ENCODE measurements at places on chromosomes 13 and 19.

DNA sequence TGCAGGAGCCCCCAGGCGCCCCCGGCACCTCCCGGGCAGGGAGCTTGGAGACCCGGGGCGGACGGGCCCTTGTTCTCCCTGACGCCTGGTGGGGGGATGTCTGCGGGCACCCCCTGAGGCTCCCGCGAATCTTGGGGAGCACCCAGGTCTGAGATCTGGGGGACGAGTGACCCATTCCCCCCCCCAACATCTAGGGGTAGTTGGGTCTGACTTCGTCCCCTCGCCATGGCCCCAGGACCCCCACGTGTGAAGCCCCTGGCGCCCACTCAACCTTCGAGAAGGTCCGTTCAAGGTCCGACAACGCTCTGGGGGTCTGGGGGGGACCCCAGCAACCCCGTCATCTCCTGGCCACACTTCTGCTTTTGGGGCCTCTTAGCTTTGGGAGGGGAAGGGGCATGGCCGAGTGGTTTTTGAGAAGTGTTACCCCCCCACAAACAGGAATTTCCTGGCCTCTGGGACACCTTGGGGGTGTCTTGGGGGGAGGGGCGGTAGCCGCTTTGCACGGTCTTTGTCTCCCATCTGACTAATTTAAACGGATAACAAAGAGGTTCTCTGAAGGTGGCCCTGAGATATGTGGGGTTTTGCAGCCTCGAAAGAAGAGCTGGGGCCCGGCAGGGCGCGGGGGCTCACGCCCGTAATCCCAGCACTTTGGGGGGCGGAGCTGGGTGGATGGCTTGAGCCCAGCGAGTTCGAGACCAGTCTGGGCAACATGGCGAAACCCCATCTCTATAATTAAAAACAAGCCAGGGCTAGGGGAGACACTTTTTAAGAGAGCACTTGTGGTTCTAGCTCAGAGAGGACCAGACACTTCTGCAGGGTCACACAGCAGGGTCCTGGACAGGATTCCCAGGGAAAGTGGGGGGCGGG lies 608 bp downstream of the CNN2 start:
- peak; percentile 17 for DNase-seq

- DNase-seq = no peak
Measured at GRCh38 chr13:79191501-79191900, 214.6 kb downstream of the RBM26 start.

GRCh38 chr13:30744056-30744680 lies 8.8 kb downstream of the ALOX5AP start:
- DNase-seq = peak; percentile 88

- no peak for DNase-seq
Measured at GRCh38 chr13:102267191-102267590, 134.7 kb downstream of the FGF14 start.

- DNase-seq = no peak
Measured at GRCh38 chr13:71090990-71091389, 776.0 kb downstream of the DACH1 start.

DNA sequence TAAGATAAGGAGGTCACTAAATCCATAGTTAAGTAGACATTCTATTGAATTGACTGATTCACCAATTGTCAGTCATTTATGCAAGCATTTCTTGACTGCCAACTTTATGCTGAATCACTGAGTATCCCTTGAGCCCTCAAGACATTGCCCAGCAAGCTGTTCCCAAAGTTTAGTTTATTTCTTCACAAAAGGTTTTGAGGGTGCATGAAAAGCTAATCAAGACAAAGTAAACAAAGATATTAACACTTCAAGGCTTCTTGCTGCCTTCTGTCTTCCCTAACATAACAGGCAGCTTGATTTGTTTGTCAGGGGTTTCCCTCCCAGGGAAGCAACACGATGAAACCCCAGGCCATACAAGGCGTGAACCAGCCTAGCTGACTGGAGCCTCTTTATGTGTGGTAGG lies 374.4 kb downstream of the SPRY2 start:
- DNase-seq = no peak

GRCh38 chr19:6683971-6684370 lies 14.0 kb upstream of the TNFSF14 start:
- DNase-seq = no peak

DNA sequence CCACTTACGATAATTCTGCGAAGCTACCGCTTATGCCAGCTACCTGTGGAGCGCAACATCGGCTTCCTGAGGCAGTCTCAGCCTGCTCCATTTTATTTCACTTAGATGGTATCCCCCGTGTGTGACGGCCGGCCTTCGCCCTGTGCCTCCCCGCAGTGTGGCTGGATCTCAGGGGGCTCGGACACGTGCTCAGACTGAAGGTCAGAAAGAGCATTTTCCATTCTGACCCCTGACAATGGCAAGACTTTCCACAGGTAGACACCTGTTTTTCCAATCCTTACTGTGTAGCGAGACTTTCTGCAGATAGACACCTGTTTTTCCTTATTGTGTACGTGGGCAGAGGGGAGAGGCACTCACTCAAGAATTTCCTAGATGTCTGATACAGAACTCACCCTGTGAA lies 52.7 kb downstream of the ATP11A start:
- no peak for DNase-seq

DNA sequence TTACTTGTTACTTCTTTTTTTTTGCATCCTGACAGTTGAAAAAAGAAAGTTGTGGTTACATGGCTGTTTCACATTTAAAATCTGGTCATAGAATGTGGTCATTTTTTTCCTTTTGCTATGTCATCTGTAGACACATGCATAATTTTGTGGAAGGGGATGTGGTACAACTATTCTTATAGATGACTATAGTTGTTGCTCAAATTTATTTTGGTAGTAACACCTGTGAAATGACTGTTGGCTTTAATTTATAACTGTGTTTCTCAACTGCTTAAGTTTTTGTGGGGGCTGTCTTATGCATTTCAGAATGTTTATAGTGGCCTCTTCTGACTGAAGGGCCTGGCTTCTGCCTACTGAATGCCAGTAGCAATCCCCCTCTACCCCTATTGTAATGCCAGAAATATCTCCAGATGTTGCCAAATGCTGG lies 130.5 kb downstream of the PAN3 start:
- no peak for DNase-seq

DNA sequence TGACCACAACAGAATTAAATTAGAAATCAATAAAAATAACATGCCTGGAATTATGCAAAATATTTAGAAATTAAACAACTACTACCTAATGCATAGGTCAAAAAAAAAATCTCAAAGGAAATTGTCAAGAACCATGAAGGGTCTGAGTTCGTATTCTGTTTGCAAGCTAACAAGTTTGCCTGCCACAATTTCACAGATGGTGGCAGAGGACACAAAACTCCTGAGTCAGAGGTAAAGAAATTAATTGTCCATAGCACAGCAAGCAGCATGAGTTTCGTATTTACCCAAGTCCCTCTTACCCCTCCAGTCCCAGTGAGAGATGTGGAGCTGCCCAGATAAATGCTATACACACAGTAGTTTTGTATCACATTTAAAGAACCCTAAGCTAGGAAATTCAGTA lies 675.9 kb downstream of the UQCRFS1 start:
- DNase-seq = no peak

DNA sequence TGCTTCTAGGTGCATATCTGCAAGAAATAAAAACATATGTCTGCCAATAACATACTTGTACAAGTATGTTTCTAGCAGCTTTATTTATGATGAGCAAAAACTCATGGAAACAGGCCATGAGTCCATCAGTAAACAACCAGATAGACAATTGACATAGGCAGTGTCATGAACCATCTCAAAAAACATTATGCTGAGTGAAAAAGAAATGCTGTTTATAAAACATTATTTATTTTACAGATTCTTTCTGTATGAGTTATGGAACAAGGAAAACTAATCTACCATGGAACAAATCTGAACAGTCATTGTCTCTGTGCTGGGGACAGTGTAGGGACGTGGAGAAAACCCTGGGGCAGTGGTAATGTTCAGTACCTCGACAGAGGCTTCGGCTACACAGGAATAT lies 283.9 kb downstream of the UQCRFS1 start:
- DNase-seq = no peak

- DNase-seq = no peak
Measured at GRCh38 chr13:31119966-31120700, 41.6 kb downstream of the HSPH1 start.

- no peak for DNase-seq
Measured at GRCh38 chr13:97116754-97117153, 105.4 kb upstream of the MBNL2 start.

DNA sequence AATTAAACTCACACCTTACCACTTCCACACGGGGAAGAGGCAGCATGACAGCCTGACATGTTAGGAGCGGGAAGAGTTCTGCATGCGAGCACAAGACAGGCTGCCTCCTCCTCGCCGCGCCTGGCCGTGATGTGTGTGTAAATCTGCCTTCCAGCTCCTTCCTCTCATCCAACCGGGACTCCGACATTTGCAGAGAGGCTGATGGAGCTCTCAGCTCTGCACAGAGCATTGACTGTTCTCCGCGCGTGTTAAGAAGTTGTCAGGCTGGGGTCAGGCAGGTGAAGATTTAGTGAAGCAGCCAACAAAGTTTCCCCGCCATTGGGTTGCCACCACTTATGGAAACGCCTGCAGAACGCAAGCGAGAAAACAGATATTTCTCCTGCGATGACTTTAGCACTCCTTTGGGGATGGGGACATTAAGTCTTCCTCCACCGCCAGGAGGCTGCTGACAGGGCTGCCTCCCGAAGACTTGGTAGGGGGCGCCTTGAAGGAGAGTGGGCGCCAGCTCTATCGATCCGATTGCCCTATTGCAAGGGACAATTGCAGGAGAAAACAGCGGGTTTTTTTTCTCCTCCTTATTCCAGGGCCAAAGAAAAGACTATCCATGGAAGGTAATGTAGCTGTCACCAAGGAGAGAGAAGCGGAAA lies 213.9 kb upstream of the TSHZ3 start:
- DNase-seq = no peak

DNA sequence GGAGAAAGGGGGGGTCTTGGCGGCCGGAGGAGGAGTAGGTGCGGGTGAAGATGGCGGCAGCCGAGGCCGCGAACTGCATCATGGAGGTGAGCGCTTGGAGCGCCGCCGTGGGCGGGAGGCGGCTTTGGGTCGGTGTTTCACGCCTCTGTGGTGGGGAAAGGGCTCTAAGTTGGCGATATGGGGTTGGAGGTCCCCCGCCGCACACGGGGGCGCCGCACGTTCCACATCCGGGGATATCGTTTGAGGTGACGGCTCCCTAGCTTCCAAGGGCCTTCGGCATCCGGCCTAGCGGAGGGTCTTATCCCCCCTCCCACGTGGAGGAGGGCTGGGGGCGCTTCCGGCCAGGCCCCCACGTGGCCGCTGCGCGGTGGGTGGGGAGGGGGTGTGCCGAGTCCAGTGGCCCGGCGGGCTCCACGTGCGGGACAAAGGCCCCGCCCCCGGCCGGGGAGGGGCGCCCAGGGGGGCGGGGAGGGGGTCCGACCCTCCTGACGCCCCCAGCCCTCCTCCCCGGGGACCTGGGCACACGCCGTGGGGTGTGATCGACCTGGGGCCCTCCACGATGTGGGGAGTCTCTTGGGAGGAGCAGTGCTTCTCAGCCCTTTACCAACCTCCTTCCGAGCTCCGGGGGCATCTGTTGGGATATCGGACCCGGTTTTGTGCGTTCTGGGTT lies at the start of gene PRMT1:
Gene PRMT1, plus strand, starts transcription at position 41 of the 670 bp plus-strand sequence. Its CDS starts 10 bp downstream, at position 51.
- peak; percentile 28 for DNase-seq

DNA sequence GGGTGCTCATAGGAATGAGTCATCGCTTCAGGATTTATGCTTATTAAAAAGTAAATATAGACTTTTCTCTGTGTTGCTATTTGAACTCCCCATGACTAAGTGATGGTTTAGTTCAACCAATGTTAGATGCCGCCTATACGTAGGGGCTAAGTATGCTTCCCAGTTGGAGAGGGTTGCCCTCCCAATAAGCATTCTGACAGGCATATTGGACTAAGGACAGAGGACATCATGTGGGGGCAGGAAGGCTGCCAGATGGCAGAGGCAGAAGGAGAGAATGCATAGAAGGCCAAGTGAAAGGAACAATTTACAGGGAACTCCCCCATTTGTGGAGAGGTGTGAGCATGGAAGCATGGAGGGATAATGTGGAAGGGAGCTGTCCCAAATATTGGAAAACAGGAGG lies 318.4 kb upstream of the OBI1 start:
- no peak for DNase-seq

DNA sequence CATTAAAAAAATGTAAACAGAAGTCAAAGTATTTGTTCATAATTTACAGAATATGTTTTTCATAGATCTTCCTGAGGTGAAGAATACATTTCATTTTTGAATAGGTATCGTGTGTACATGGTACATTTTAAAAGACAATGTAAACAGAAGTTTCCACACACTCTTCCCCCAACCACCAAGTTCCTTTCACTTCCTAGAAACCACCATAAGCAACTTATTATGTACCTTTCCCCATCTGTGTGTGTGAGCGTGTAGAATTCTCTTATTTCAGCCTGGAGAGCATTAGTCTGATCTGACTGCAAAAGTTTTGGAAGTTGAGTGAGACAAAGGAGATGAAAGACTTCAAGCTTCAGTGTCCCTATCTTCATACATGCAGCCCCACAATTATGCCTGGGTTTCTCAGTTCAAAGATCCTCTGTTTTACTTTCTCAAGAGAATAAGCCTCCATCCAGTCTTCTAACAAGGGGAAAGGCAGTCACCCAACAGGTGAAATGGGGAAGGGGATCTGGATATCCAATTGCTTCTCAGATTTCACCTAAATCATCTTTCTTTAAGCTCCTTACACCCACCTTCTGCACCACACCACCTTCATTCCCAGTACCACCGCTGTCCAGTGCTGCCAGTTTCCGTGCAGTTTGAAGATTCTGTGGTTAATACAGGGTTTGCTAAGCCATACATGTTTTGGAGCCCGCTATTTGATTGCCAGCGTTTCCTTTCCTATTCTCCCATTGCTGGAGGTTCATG lies 2.1 kb downstream of the TEX30 start:
- DNase-seq = no peak

DNA sequence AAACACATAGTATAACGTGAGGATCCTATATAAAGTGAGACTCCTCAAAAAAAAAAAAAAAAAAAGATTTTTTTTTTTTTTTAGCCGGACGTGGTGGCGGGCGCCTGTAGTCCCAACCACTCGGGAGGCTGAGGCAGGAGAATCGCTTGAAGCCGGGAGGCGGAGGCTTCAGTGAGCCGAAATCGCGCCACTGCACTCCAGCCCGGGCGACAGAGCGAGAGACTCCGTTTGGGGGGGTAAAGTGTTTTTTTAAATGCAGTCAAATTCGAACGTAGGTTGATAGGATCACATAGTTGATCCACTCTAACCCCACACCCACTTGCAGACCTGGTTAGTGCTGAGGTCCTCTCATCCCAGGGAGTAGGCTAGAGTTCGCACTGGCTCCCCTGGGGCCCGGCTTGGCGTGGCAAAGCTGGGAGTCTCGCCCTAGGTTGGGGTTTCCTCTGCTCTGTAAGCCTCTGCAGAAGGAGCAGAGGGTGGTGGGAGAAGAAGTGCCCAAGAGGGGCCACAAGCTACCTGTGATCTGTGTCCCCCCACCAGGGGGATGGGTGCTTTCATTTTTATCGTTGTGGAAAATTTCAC lies 6.5 kb downstream of the RNF225 start:
- no peak for DNase-seq

GRCh38 chr13:31775148-31775547 lies 35.8 kb downstream of the RXFP2 start:
- DNase-seq = no peak

GRCh38 chr19:32459204-32459865 lies 53.8 kb downstream of the DPY19L3 start:
- no peak for DNase-seq
